SIG-M5 (cell line): ENCODE measurements at places on chromosomes 3 and 15.

DNA sequence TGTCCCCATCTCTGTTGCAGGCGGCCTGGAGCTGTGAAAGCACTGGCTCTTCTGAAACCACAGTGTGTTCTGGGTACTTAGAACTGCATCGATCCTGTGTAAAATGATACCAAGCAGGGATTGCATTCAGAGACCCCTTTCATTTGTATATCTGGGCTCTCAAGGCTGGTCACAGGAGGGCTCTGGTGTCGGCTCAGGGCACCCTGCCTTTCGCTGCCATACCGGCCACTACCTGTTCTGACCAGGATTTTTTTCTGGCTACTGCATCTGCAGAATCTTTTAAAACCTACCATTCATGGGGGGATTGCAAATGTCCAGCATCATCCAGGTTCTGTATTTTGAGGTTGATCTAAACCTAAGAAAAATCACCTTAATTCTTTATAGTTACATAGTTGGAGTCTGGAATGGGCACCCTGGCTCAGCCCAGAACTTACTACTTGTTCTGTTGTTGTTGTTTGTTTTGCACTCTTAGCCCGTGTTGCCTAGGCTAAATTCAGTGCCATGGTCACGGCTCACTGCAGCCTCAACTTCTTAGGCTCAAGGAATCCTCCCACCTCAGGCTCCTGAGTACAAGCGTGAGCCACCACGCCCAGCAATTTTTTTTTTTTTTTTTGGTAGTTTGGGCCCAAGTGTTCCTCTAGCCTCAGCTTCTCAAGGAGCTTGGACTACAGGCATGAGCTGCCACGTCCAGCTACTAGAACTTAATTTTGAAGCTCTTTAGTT is 52.7 kb downstream of the TRIM71 start:
- DNase-seq = no peak

DNA sequence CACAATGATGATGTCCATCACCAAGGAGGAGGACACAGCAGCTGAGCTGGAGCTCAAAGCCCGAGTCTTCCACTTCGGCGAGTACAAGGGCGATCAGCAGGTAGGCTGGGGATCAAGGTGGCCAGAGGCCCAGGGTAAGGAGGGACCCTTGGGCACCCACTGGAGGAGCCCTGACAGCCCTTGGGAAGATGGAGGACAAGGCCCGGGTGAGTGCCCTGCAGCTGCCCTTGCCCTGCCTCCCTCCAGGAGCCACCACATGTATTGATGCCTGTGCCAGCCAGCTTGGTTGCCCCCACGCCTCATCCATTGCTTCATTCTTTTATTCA is 38.4 kb downstream of the CFAP100 start:
- no peak for DNase-seq

DNA sequence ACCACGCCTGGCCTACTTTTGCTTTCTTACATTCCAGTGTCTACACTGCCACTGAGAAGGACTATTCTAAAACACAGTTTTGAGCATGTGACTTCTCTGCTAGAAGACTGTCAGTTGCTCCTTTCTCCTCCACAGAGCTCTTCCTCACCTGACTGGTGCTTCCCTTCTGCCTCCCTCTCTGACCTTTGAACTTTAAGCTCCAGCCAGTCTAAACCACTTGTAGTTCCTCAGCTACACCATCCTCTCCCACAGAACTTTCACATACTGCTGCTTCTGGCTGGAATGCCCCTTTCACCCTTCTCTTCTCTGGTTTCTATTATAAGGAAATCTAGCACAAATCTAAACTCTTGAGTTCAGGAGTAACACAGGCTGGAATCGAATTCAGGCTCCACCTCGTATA is 9.1 kb downstream of the NCEH1 start:
- DNase-seq = no peak

- DNase-seq = no peak
Measured at GRCh38 chr15:82177291-82178010, 85.1 kb downstream of the EFL1 start.

DNA sequence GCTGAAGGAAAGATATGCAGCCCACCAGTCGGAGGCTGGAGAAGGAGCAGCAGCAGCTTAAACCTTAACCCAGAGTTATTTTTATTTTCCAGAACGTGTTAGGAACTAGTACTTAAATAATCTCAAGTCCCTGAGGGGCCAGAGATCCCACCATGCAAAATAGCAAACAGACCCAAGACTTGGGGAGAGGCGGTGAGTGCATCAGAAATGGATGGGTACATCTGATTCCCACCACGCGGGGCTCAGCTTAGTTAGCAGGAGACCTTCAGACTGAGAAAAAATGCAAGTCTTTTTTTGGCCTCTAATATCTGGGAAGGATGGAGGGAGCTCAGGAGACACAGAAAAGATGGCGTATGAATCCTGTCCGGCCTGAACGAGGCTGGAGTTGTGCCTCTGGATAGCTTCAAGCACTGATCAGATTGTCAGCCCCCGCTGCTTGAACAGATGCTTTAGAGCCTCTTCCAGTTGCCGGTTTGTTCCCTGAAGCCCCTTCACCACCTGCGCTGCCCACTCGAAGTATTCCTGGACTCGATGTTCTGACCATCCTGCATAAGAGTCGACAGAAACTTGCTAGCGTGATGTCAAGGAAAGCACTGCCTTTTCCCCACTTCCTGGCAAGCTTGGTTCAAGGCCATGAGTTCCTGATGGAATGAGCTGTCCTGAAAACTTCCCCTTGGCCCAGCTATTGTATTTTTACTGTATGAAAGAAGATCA is 1.3 kb downstream of the HDDC3 start:
- no peak for DNase-seq

GRCh38 chr15:38514601-38515000 is 50.0 kb downstream of the RASGRP1 start:
- DNase-seq = no peak
